ENCODE measurements at places on chromosomes 2 and 18.

GRCh38 chr2:120568975-120569268 lies 166.7 kb upstream of the GLI2 start:
- DNase-seq: no peak

- DNase-seq: no peak
Measured at GRCh38 chr2:26640781-26641564, at the start of gene CIB4. TSS of gene CIB4 (minus strand) at chr2:26641366. CDS start at chr2:26641314, 52 bp downstream.

GRCh38 chr2:233409286-233409991 lies 55.1 kb downstream of the DGKD start:
- no peak for DNase-seq

GRCh38 chr2:97747285-97747684 lies 33.9 kb downstream of the ZAP70 start:
- no peak for DNase-seq

- DNase-seq: no peak
Measured at GRCh38 chr2:237540823-237541222, 25.6 kb upstream of the PRLH start.

GRCh38 chr2:129080715-129081476 lies 762.2 kb upstream of the HS6ST1 start:
- DNase-seq: no peak

DNA sequence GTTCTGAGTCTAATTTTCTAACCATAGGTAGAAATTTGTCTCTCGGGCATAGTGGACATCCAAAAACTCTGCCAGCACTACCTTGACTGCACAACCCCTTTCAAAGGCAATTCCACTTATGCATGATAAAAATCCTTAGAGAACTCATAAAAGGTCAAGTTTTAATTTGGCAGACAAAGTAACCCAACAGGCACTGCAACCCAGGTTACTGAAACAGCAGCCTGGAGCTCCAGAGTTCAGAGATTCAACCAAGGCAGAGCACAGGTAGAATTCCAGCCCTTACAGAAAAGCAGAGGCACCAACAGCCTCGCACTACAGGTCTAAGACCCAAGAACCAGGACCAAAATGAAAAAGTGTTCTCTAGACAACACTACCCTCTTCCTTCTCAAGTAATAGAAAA lies 1.8 kb downstream of the DTNB start:
- no peak for DNase-seq

DNA sequence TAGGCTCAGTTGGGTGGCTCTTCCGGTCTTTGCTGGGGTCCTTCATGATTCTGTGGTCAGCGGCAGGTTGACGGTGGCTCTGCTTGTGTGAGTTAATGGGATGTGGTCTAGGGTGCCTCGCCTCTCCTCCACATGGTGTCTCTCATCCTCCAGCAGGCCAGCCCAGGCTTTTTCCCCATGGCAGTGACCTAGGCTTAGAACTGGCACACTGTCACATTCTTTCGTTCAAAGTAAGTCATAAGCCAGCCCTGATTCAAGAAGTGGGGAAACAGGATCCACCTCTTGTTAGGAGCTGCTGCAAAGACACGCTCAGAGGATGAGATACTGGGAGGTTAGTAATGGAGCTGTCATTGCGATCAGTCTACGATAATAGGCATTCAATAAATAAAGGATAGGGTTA lies 46.0 kb upstream of the CTIF start:
- no peak for DNase-seq

GRCh38 chr2:239802185-239802649 lies 222.9 kb downstream of the NDUFA10 start:
- DNase-seq: no peak

DNA sequence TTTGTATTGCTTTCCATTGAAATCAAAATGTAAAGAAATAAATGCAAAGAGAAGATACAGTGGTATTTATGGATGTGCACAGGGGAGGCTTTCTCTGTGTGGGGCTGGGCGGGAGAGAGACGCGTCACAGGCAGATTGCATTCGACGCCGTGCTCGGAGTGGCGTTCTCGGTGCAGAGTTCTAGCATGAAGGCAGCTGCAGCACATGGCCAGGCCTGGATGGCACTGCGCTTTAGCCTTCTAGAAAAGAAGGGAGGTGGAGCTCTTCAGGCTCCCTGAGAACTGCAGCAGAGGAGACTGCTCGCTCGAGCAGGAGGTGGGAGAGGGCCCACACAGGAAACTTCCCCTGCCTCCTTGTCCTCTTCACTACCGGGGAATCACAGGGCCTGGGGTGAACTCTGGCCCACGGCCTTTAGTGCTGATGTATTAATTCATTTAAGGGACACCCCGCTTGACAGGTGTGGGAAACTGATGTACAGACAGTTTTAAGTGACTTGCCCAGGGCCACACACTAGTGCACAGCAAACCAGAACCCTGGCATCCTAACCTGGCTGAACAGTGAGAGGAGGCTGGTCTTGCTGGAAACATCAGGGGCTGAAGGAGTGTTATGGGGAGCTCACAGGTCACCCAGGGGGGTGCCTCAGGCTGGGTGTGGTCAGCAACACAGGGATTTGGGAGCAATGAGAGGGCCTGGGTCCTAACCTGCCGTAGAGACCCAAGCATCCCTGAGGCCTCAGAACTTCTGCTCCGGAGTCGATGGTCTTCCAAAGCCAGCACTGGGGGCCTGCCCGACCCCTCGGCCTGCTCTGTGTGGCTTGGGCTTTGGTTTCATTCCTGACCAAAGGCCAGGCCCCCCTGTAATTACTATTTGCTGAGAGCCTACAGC lies 199.9 kb downstream of the HDAC4 start:
- DNase-seq: no peak

GRCh38 chr18:45284174-45284573 lies 331.1 kb upstream of the SLC14A2 start:
- no peak for DNase-seq

DNA sequence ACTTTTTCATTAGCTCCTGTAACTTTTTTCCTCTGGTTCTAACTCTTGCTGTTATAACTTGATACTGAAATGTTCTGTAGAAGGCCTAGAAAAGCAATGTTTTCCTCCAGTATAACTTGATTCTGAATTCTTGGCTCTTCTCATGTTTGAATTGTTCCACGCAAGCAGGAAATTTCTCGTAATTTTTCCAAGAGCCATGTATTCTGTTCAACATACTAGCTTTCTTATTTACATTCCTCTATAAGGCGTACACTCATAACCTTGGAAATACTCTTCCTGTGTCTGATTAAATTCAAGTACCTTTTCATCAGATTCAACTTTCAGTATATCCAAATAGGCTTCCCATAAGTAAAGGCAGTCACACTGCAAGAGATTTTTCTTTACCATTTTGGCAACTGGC lies 109.1 kb downstream of the SMAD2 start:
- no peak for DNase-seq

- no peak for DNase-seq
Measured at GRCh38 chr2:54716375-54716774, 7.1 kb upstream of the EML6 start.

DNA sequence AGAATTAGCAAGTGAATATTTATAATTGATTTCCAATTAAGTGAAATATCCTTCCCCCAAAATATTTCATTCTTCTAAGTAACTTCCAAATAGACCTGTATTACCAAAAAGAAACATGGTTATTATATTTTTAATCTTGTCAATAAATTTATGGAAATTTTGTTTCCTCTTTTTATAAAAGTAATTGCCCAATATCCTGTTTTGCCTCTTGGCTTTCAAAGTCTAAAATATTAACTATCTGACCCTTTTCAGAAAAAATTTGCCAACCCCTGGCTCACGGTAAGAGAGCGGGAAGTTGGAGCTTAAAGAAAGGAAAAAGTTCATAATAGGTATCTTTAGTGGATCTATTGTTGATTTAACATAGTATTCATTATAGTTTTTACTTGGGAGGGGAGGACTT lies 20.4 kb upstream of the SANBR start:
- DNase-seq: no peak

DNA sequence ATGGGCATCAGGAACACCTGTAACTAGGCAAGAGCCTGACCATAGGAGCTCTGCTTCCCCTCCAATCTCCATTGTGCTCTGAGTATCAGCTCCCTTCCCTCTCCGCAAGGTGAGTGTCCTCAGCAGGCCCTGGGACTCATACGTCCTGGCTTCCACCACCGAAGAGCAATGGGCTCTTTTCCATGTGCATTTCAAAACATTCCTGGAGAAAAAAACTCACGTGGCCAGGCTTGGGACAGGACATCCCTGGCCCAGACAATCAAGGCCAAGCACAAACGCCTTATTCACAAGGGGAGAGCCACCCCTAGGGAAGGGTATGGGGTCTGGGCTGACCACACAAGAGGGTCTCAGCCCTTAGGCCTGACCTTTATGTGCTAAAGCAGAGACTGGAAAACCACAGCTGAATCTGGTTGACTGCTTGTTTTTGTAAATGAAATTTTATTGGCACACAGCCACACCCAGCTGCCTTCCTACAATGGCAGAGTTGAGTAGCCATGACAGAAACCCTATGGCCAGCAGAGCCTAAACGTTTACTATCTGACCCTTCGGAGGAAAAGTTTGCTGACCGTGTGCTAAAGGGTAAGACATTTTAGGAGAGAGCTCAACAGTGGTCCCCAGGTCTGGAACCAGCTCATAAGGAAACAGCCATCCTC lies 175.7 kb upstream of the ARL4C start:
- DNase-seq: no peak

DNA sequence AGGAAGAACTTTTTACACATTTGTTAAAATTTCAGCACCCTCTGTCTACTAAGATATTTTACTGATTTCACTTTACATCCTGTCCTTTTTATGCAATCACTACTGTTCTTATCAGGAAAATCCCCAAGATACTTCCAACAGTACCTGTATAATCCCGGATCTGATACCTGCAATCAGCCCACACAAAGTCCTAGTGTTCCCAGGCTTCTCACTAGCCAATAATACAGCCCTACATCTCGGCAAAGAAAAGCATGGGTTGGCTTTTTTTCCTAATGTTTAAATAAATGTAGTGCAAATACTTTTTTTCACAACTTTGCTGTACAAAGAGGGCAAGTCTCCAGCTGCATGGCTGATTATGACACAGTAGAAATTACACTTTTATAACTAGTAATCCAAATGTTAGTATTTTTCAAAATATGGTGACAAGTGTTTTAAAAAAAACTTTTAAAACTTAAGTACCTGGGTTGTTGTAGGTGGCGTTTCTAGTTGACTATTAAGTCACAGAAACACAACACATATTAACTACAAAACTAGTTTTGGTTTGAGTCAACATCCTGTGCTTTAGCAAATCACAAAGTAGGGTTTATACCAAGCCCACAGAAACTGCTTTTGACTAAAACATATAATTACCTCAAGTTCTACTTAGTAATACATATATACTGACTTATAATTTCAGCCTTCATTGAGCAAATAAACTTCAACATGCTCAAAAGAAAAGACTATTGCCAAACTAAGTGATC lies 19.5 kb downstream of the CNOT11 start:
- DNase-seq: peak; percentile 89

- no peak for DNase-seq
Measured at GRCh38 chr2:212402316-212402715, 136.3 kb downstream of the ERBB4 start.

- no peak for DNase-seq
Measured at GRCh38 chr2:15871239-15871783, 69.0 kb upstream of the MYCN start.

DNA sequence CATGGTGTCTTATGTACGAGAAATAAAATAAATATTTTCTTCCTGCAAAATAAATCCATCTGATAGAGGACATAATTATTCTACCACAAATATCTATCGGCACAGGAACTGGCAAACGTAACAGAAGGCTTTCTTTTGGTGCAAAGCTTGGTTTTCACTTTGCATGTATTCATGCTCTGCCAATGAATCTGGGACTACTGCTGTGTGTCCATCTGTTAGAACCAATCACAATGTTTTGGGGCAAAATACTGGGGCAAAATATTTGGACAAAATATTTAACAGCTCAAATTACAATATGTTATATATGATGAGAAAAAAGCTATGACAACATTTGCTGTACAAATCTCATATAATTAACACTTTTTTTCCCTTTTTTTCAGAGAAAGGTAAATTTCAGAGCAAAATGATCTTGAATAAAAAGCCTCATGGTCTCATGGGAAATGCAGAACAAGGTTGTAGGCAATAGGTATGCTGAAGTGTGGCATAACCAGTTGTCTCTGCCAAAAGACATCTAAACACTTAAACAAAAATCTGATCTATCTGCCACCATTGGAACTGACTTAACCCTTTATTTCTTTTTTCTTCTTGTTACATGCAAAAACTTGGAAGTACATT lies 923.2 kb downstream of the CPS1 start:
- no peak for DNase-seq

GRCh38 chr2:72222829-72223564 lies 75.3 kb upstream of the CYP26B1 start:
- no peak for DNase-seq

DNA sequence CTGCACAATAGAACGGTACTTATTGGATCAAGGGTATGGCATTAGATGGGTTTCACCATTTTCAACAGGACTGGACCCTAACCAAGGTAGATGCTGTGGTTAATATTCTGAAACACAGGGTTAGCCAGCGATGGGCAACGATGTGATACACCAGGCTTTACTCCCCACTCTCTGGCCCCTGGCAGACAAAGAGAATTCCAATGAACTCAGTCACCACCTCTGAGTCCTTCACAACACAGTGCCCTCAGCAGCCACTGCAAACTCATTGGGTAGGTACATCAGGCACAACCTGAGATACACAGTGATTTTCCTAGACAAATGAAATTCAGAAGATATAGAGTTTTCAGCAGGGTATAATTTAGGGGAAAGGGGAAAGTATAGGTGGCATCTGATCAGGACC lies 634.5 kb downstream of the ZEB2 start:
- no peak for DNase-seq

DNA sequence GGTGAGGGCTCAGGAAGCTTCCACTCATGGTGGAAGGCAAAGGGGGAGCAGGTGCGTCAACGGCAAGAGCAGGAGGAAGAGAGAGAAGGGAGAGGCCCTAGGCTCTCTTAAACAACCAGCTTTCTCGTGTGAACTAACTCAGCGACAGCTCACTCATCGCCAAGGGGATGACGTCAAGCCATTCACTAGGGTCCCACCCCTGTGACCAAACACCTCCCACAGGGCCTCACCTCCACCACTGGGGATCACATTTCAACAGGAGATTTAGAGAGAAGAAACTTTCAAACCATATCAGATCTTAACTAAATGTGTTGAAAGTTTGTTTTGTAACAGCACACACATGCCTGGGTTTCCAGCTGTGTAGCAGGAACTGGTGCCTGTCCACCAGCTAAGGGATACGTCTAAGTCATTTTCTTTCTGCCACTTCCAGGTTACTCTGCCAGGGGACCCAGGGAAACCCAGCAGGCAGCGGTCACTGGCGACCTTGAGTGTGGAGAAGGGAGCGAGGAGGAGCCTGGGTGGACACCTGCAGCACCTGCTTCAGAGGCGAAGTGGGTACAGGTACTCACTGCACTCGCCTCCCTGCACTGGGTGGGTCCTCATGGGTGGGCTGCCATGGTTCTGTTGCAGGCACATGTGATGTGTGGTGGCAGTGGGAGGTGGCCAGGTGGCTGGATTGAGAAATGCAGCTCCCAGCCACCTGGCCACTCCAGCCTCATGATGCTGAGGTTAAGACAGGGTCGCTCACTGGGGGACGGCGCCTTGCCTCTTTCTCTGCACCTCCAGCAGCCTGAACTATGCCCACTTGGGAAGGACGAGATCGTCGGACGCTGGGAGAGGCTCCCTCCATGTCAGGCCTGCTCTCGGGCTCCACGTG lies 8.4 kb upstream of the GPC1 start:
- no peak for DNase-seq
